ENCODE measurements at places on chromosomes 7 and 10.

- no peak for DNase-seq
These were observed 84.3 kb downstream of the ARHGAP22 start for GRCh38 chr10:48520594-48520993.

GRCh38 chr10:107692072-107692471 lies 527.6 kb upstream of the SORCS1 start:
- no peak for DNase-seq

DNA sequence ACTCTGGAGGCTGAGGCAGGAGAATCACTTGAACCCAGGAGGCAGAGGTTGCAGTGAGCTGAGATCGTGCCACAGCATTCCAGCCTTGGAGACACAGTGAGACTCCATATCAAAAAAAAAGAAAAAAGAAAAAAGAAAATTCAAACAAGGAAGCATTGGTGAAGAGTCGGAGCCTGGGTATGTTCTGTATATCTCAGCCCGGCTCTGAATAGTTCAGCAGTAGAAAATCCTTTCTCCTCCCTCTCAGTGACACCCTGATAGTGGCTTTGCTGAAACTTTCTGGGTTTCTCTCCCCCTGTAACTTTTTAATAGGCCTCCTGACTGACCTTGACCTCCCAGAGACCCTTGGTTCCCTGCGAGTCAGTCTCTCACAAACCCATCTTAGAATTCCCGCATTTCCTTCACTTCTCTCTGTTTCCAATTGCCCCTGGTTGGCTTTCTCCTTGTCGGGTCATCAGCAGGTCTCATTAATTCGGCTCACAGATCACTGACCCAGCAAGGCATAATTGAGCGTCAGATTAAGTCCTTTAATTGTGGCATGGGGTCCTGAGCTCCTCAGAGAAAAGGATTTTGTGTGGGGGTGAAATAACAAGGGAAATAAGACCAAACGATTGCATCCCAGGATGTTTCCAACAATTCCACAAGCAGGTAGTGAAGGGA lies 541.6 kb upstream of the NRP1 start:
- no peak for DNase-seq

DNA sequence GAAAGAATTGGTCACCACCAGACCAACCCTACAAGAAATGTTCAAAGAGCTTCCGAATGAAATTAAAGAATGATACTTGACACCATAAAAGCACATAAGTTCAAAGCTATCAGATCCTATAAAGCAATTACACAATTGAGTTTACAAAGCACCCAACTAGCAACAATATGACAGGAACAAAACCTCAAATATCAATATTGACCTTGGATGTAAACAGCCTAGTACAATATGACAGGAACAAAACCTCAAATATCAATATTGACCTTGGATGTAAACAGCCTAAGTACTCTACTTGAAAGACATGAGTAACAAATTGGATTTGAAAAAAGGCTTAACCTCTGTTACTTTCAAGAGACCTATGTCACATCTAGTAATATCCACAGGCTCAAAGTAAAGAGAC lies 1201.4 kb downstream of the XPNPEP1 start:
- no peak for DNase-seq

- DNase-seq = no peak
These were observed 927 bp upstream of the MKX start for GRCh38 chr10:27746397-27747095.

DNA sequence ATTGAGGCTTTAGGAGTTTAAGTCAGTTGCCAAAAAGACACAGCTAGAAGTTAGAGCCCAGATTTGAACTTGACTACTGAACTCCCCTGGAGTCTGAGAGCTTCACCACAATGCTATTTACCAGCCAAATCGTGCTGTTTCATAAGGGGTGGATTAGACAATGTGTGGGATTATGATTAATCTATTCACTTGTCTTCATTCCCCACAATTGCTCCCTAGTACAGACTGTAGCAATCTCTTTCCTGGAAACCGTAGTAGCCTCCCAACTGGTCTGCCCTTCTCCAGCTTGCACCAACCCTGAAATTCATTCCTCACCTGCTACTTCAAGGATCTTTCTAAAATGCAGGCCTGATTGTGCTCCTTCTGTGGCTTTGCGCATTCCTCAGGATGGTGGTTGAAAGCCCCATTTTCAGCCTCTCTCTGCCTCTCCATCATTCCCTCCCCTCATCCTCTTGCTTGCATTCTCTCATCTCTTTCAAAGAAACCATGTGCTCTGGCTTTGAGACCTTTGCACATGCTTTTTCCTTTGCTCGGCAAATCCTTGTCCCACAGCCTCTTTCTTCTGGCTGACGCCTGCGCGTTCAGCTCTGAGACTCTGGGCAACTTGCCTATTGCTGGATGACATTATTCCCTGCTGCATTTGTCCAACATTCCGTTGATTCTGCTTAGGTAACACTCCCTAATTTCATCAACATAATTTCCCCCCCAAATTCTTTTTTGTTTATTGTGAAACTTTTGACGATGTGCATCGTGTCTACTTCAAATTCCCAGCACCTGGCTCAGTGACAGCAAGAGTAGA lies 145.1 kb downstream of the ADRA2A start:
- no peak for DNase-seq

- DNase-seq = no peak
These were observed 9.8 kb upstream of the LRRC61 start for GRCh38 chr7:150313367-150313809.

- no peak for DNase-seq
These were observed 81.8 kb upstream of the SFMBT2 start for GRCh38 chr10:7492660-7493046.

GRCh38 chr10:78255796-78256638 lies 222.4 kb downstream of the RPS24 start:
- no peak for DNase-seq

GRCh38 chr7:33156441-33156840 lies 27.1 kb downstream of the BBS9 start:
- DNase-seq = no peak

Measured in activated CD8-positive, alpha-beta memory T cell treated with anti-CD3 and anti-CD28 coated beads for 1 hour (primary cell).